ENCODE measurements at places on chromosomes 5 and 9. TPM values are rescaled to one million over a fixed set of nuclear protein-coding genes. Genes with fewer than 3 reads are reported as not detected.

- DNase-seq, result no peak
- no peaks in the 10 kb centered on the region for H3K27me3 ChIP-seq
- no peak overlapping the region for H3K27ac ChIP-seq
- no peak overlapping the region for H3K4me3 ChIP-seq
Observed at GRCh38 chr9:135108831-135109510, 21.5 kb downstream of the OLFM1 start.

DNA sequence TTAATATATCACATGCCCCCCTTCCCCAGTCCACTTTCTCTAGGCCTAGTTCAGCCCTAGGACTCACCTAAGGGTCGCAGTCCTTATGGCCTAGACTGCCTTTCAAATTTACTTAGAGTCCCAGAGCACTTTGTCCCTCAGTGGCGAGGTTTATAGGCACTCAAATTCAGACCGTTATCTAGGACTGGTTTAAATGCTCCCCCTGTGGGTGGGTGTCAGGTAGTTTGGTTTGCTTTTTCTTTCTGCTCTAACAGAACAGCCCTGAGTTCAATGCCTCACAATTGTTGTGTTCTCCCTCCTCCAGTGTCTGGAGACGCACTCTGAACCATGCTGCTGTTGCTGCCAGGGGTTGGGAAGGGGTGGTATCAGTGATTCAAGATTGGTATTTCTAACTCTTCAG, 317.1 kb downstream of the MAT2B start:
- H3K27ac ChIP-seq, result no peak overlapping the region
- H3K36me3 ChIP-seq, result no peaks in the 10 kb centered on the region
- H3K4me3 ChIP-seq, result no peak overlapping the region

DNA sequence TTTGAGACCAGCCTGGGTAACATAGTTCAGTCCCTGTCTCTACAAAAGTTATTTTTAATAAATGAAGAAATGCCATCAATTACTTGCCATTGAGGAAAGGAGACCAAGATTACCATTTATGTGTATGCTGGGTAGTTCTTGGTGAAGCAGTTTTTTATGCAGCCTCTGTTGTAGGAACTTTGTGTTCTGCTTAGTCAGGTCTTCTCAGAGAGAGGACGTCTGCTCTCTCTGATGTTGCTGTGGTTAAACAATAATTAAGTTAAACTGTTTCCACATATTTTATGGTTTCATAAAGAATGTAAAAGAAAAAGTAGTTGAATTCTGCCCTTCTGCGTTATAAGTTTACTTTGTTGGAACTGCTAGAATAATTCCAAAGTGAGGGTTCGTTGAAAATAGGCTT, 210.5 kb downstream of the KDM4C start:
- H3K4me3 ChIP-seq, result no peak overlapping the region
- no peak overlapping the region for H3K27ac ChIP-seq
- no peaks in the 10 kb centered on the region for H3K27me3 ChIP-seq
- no peaks in the 10 kb centered on the region for H3K4me1 ChIP-seq

DNA sequence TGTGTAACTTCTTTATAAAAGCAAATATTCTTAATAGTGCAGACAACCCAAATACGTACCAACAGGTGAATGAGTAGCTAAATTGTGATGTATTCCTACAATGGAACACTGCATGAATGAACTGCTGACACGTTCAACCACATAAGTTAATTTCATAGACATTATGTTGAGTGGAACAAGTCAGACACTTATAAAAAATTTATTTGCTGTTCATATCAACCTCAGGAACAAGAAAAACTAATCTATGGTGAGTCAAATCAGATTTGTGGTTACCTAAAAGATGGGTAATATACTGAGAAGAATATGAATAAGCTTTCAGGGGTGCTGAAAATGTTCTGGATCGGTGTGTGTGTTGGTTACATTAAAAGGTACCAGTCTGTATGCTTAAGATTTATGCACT, 35.7 kb downstream of the INVS start:
- no peak overlapping the region for H3K4me3 ChIP-seq
- no peak for DNase-seq
- no peaks in the 10 kb centered on the region for H3K4me1 ChIP-seq
- H3K27me3 ChIP-seq, result no peaks in the 10 kb centered on the region
- no peaks in the 10 kb centered on the region for H3K36me3 ChIP-seq
- H3K27ac ChIP-seq, result no peak overlapping the region

GRCh38 chr5:79791843-79792242, 102.2 kb downstream of the CMYA5 start:
- H3K4me1 ChIP-seq, result no peaks in the 10 kb centered on the region
- no peak overlapping the region for H3K27ac ChIP-seq
- DNase-seq, result no peak
- H3K27me3 ChIP-seq, result no peaks in the 10 kb centered on the region
- no peaks in the 10 kb centered on the region for H3K36me3 ChIP-seq
- H3K4me3 ChIP-seq, result no peak overlapping the region

GRCh38 chr5:44875661-44876605, 67.2 kb downstream of the MRPS30 start:
- no peaks in the 10 kb centered on the region for H3K4me1 ChIP-seq
- no peak overlapping the region for H3K27ac ChIP-seq
- H3K36me3 ChIP-seq, result no peaks in the 10 kb centered on the region

DNA sequence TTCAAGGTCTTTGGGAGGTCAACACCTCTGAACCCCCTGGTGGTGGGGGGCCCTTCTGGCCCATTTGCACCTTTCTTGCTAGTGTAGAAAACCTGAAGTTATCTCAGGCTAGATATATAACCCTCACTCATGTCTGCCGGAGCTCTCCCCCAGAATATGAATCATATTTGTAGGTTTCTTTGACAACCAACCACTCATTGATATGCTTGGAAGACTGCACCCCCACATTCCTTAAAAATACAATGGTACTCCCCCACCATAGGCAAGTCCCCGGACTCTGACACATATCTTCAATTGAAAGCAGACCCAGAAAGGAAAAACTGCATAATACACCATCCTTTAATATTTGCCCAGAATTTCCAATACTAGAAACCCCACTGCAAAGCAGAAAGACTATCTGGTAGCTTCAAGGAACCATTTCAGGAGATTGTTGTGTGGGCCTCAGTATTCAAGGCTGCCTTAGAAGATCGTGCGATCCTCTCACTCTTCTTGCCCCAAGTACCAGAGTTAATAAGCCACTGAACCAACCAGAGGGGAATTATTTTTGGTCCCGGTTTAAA, 978 bp upstream of the UBE2B start:
- H3K4me3 ChIP-seq, result peak overlapping the region; percentile 11
- no peaks in the 10 kb centered on the region for H3K36me3 ChIP-seq
- H3K4me1 ChIP-seq, result no peaks in the 10 kb centered on the region

DNA sequence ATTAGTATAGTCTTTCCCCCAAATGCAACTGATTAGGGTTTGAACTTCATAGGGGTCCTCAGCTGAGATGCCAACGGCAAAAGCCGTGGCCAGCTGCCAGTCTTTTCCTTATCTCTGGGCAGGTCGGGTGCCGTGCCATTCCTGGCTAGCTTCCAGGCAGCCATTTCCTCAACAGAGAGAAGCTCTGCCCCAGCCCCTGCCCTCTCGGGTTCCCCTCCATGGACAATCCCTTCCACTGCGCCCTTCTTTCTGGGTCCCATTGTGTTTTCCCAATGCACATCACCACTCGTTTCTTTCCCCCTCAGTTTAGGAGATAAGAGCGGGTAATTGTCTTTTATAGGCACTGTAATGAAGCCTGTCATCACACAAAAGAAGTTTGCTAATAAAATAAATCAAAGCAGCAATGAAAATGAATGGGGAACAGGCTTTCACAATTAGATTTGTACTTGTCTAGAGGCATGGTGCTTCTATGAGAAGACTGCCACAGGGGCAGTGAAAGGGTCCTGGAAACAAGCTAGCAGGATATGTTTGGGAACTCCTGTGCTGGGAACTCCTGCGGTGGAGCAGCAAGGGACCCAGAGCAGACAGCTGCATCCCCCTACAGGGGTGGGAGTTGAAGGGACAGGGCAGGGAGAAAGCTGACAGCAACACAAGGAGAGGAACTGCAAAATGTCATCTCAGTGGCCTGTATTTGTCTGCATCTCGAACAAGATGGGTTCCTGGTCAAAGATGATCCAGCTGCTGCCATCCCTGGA, 48.0 kb upstream of the SAP30L start:
- H3K4me3 ChIP-seq, result no peak overlapping the region
- H3K27me3 ChIP-seq, result no peaks in the 10 kb centered on the region
- H3K27ac ChIP-seq, result no peak overlapping the region
- H3K4me1 ChIP-seq, result no peaks in the 10 kb centered on the region

DNA sequence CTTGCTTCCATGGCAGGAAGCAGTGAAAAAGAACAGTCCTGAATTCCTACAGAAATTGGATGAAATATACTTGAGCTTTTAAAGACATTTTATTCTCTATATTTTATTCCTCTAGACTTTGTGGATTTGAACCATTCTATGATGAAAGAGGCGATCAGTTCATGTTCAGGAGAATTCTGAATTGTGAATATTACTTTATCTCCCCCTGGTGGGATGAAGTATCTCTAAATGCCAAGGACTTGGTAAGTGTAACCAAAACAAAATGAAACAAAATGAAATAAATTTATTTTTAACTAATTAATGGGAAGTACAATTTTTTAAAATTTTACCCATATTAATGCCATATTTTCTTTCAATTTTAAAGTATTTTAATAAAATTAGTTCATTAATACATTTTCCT, 34.1 kb downstream of the STARD4 start:
- H3K4me1 ChIP-seq, result no peaks in the 10 kb centered on the region
- H3K36me3 ChIP-seq, result no peaks in the 10 kb centered on the region
- H3K27ac ChIP-seq, result no peak overlapping the region
- H3K27me3 ChIP-seq, result no peaks in the 10 kb centered on the region
- H3K4me3 ChIP-seq, result no peak overlapping the region

DNA sequence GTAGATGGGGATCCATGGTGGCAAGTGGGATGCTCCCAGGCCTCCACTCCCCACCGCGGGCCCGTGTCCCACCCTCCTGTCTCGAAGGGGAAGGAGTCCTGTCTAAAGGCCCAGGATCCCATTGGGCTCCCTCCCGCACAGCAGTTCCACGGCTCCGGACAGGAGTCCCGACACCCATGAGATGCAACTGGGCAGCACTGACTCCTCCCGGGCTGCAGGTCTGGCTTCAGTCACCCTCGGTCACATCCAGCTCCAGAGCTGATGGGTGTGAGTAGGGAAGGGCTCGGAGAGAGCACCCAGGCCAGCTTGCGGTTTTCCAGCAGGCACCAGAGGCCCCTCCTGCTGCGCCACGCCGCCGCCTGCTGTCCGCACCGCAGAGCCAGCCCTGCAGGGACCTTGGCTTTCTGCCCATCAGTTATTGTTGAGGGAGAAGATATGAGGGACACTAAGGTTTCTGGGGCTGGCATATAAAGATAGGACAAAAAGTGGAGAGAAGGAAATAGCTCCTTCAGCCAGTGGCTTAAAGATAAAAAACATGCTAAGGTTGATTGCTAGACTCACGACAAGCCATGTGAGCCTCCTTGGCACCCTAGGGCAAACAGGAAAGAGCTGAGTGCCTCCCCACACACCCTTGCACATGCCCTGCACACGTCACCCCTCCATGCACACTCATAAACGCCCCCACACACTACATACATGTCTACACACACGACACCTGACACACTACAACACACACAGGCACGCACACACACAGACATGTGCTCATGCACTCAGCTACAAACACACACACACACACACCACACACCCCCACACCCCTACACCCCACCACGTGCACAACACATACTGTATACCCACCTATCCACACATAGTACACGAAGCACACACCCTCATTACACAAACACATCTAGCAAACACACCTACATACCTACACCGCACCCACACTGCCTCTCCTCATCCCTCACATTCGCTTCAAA, 79.0 kb downstream of the AK8 start:
- DNase-seq, result peak; percentile 68
- no peaks in the 10 kb centered on the region for H3K27me3 ChIP-seq
- no peaks in the 10 kb centered on the region for H3K4me1 ChIP-seq
- H3K36me3 ChIP-seq, result no peaks in the 10 kb centered on the region
- no peak overlapping the region for H3K27ac ChIP-seq

GRCh38 chr5:124922255-124922975, 176.0 kb upstream of the ZNF608 start:
- no peak overlapping the region for H3K27ac ChIP-seq
- no peaks in the 10 kb centered on the region for H3K4me1 ChIP-seq
- no peaks in the 10 kb centered on the region for H3K27me3 ChIP-seq
- no peaks in the 10 kb centered on the region for H3K36me3 ChIP-seq
- H3K4me3 ChIP-seq, result no peak overlapping the region

- H3K36me3 ChIP-seq, result no peaks in the 10 kb centered on the region
- H3K27me3 ChIP-seq, result no peaks in the 10 kb centered on the region
- H3K27ac ChIP-seq, result no peak overlapping the region
- no peaks in the 10 kb centered on the region for H3K4me1 ChIP-seq
- no peak for DNase-seq
- no peak overlapping the region for H3K4me3 ChIP-seq
Observed at GRCh38 chr5:56670916-56671315, 144.4 kb upstream of the MAP3K1 start.

DNA sequence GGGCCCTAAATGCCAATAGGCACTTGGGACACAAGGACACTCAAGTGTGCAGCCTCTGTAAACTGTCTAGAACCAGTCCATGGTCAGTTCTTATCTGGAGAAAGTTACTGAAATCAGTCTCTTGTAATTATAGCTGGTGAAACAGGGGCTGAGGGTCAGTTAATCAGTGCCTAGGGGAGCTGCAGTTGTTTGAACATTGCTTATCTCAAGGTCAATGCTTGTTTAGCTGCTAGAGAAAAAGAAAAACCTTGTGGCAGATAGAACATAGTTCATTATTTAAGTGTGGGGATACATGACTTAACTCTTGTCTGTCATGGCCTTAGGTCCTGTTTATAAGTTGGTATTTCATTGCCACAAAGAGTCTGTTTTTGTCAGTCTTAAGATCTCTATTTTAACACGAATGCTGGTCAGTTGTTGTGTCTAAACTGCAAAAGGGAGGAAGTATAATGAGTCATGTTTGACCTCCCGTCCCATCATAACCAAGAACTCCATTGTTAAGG, 108.0 kb downstream of the STARD4 start:
- H3K36me3 ChIP-seq, result no peaks in the 10 kb centered on the region
- no peak for DNase-seq
- no peak overlapping the region for H3K4me3 ChIP-seq
- H3K27ac ChIP-seq, result no peak overlapping the region
- H3K4me1 ChIP-seq, result no peaks in the 10 kb centered on the region
- H3K27me3 ChIP-seq, result no peaks in the 10 kb centered on the region

Gene ZNF608
- total RNA-seq, result 13.2 TPM

Gene PCDHGB4
- 10.1 TPM for total RNA-seq

Gene PCDHGB7
- 12.7 TPM for total RNA-seq
